CMK (cell line): ENCODE measurements at places on chromosomes 4 and X.

DNA sequence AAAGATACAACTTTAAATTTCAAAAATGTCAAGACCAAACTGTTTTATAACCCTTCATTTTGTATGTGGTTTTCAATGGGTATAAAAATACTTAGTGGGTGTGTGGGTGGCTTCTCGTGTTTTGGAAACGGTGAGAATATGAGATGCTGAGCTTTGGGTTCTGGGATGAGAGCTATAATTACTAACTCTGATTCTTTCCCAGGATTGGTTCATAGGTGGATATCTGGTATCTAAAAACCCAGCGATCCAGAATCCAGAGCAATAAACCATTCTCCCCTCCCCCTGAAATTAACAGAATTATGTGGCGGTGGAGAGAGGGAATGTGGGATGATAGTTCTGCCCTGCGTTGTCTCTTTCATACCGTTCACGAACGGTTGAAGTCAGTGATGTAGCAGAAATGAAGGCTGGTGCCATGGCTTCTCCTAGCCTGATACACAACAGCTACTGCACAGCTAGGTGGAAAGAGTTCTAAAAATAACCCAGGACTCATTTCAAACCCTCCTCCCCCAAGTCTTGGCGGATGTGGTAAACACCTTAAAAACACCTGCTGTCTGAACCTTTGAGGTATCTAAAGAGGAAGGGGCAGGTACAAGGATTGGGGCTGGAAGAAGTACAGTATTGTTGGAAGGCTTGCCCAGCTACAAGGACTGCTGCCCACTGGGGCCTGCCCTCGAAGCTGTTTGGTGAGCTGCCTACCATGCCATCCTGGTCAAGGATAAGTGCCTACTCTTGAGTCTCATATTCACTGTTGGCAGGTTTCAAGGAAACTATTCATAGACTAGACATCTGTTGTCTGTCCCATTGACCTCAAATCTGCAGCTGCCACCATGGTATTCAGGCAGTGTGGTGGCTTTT is 44.5 kb downstream of the SEPTIN11 start:
- DNase-seq: no peak

GRCh38 chrX:120575379-120576114 is 14.8 kb upstream of the CUL4B start:
- DNase-seq: no peak

- DNase-seq: peak; percentile 18
These were observed 6.2 kb upstream of the CXCL13 start for GRCh38 chr4:77599378-77599777.

DNA sequence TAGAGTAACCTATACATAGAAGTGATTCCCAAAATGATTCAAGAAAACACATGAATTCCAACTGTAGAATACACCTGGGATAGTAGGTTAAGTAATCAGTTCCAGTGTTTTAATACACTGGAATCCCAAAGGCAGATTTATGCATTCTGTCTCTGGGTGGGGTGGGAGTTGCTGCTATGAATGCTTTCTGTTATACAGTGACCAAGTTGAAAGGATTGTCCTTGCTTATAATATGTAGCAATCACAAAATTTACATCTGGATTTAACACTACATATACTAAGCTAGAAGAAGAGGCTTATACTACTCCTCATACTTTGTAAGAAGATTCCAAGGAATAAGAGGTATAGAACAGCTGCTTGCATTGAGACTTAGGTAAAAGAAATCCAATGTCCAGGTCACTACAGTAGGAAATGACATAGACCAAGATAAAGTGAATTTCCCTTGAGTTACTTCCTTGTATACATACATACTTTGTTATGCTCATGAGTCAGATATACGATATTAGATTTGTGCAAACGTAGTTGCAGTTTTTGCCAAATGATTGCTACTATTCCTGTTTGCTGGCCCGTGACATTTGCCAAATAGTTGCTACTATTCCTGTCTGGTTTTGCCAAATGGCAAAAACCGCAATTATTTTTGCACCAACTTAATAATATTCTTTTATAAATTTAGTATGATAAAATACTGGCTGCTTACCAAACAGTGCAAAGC is 210.5 kb upstream of the DIAPH2 start:
- no peak for DNase-seq

DNA sequence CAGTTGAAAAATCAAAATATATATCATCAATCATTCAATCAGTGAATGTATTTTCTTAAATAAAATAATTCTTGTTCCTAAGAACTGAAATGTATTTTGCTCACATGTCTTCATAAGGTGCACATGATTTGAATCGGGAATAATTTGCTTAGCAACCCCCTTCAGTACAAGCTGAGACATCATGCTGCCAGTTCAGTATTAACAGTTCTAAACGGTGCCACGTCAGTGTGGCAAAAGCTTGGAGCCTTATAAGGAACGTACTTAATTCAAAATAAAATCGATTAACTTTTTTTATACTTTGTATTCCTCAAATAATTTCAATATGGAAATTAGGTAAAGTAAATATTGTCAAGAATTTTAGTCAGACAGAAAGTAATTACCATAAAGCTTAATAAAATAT is 287.9 kb downstream of the CCSER1 start:
- no peak for DNase-seq
